ENCODE measurements at places on chromosomes 5 and 9. TPM values are rescaled to one million over a fixed set of nuclear protein-coding genes. Genes with fewer than 3 reads are reported as not detected.

NOTCH1 gene
- 67.0 TPM for total RNA-seq

SEMA4D gene
- total RNA-seq, result 161 TPM

SLC6A18 gene
- not detected for total RNA-seq

- DNase-seq, result peak; percentile 95
- peak within 1 kb of the TSS; percentile 91 for H3K27ac ChIP-seq
- H3K4me1 ChIP-seq, result peaks cover 30% of the 10 kb centered on the region
- H3K27me3 ChIP-seq, result no peaks in the 10 kb centered on the region
- peaks cover 20% of the 10 kb centered on the region for H3K36me3 ChIP-seq
Measured at GRCh38 chr5:138352071-138352721, at the start of gene KDM3B. Gene KDM3B (plus strand): TSS chr5:138352685. CDS start chr5:138352796, 111 bp downstream.

GRCh38 chr5:143600396-143601075 is 197.1 kb upstream of the NR3C1 start:
- no peak overlapping the region for H3K27ac ChIP-seq
- no peak for DNase-seq
- peaks cover 3% of the 10 kb centered on the region for H3K27me3 ChIP-seq
- no peak overlapping the region for H3K4me3 ChIP-seq

DNA sequence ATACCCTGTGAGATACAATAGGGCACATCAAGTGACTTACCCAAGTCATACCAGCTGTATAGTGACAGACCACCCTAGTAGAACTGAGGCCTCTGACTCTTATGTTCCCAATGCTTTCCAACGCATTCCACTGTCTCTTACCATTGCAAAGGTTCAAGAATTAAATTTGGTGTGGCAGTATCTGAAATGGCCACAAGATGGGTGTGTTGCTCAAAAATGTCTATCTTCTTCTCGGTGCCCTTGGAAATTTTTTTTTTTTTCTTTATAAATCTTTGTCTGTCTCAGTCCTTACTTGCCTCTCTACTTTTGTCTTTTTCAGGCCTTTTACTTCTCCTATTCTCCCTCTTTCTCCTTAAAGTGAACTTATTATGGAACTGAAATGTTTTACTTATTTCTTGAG is 48.4 kb downstream of the GPR21 start:
- H3K4me3 ChIP-seq, result no peak overlapping the region
- no peak for DNase-seq
- H3K4me1 ChIP-seq, result no peaks in the 10 kb centered on the region
- H3K36me3 ChIP-seq, result peaks cover 12% of the 10 kb centered on the region

DNA sequence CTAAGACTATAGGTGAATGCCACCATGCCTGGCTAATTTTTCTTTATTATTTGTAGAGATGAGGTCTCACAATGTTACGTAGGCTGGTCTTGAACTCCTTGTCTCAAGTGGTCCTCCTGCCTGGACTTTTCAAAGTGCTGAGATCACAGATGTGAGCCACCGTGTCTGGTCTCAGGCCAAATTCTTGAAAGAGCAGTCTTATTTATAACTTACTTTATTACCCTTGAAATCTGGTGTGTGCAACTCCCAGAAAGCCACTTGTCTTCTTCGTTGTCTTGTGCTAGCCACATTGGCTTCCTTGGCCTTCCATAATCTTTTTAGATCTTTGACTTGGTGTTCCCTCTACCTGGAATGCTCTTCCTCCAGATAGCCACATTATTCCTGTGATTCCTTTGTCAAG is 50.1 kb downstream of the CTNNA1 start:
- no peak for DNase-seq
- no peak overlapping the region for H3K4me3 ChIP-seq
- no peak overlapping the region for H3K27ac ChIP-seq
- peaks cover 2% of the 10 kb centered on the region for H3K27me3 ChIP-seq
- peaks cover 6% of the 10 kb centered on the region for H3K36me3 ChIP-seq

DNA sequence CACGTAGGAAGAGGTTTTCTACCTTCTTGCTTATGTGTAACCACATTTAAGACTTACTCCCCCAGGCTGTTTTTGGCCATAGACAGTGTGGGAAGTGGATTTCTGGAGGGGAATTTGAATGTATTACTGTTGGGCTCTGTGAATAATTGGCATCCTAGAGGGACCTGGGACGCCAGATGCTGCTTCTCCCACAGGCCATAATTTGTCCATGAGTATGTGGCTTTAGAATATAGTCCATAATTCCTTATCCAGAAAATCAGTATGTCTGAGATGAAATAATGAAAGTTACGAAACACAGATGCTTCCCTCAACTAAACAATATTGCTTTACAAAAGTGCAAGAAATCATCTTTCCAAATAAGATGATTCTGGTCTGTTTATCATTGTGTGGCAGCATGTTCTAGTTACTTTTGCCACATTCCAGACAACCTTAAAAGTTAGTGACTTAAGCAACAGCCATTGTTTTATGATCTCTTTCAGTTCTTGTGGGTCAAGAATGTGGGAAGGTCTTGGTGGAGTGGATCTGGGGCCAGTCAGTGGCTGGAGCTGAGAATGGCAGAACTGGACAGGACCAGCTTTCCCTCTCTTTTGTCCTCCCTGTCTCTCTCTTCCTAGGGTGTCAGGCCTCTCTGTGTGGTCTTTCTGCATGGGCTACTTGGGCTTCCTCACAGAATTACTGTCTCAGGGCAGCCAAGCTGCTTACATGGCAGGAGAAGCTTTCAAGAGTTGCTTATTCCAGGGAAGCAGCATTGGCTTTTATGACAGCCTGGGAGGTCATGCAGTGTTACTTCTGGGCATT is 79.4 kb downstream of the FBXL7 start:
- H3K4me1 ChIP-seq, result no peaks in the 10 kb centered on the region
- no peak overlapping the region for H3K4me3 ChIP-seq
- no peak overlapping the region for H3K27ac ChIP-seq
- H3K36me3 ChIP-seq, result no peaks in the 10 kb centered on the region
- no peaks in the 10 kb centered on the region for H3K27me3 ChIP-seq

DNA sequence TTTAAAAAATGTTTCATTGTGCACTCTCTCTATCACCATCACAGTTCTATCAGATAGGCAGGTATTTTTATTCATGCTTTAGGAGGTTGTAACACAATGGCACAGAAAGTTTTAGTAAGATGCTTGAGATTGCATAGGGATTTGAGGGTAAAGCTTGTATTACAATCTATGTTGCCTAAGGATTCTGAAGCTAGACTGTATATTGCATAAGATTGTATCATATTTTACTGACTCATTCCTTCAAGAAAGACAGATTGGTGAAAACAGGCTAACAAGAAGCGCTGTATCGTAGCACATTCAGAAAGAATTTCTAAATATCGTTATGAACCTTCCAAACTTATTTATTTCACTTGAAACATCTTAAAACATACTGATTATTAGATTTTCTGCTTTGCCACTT is 577.7 kb downstream of the EBF1 start:
- no peak overlapping the region for H3K27ac ChIP-seq
- no peaks in the 10 kb centered on the region for H3K36me3 ChIP-seq
- no peaks in the 10 kb centered on the region for H3K4me1 ChIP-seq
- H3K4me3 ChIP-seq, result no peak overlapping the region
- no peak for DNase-seq
- H3K27me3 ChIP-seq, result no peaks in the 10 kb centered on the region
